ENCODE measurements at places on chromosomes 4 and X.

DNA sequence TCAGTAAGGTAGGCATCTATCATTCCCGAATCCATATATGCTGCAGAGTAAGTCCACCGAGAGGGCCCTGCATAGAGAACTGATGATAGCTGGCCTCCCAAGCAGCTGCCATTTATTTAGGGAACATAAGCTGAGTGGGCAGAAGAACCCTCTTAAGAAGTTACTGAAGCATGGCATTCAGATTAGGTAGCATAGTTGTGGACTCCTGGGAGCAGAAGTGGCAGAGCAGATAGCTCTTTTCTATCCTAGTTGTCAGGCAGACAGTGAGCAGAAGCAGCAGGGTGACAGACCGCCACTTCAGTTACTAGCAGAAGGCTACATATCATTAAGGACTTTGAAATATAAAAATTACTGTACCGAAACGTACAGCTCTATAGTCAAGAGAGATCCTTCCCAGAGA lies 454.7 kb downstream of the PPP4R3C start:
- no peak for DNase-seq

DNA sequence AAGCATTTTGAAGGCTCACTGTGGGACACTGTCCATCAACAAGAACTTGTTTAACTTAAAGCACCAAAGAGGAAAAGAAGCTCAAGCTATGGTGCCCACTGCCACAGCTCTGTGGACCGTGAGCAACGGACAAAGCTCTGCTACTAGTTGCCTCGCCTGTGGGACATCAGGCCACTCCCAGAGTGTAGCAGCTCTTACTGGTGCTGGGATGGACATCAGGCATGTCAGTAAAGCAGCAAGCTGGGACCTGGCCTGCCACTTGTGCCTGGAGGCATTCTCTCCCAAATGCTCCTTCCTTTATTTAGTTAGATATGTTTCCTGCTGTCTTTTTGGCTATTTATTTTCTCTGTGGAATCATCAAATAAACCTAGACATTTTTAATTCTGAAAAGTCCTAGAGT lies 46.7 kb downstream of the TMEM154 start:
- DNase-seq: no peak

- no peak for DNase-seq
These were observed 116.8 kb upstream of the ZCCHC13 start for GRCh38 chrX:74187211-74187610.

DNA sequence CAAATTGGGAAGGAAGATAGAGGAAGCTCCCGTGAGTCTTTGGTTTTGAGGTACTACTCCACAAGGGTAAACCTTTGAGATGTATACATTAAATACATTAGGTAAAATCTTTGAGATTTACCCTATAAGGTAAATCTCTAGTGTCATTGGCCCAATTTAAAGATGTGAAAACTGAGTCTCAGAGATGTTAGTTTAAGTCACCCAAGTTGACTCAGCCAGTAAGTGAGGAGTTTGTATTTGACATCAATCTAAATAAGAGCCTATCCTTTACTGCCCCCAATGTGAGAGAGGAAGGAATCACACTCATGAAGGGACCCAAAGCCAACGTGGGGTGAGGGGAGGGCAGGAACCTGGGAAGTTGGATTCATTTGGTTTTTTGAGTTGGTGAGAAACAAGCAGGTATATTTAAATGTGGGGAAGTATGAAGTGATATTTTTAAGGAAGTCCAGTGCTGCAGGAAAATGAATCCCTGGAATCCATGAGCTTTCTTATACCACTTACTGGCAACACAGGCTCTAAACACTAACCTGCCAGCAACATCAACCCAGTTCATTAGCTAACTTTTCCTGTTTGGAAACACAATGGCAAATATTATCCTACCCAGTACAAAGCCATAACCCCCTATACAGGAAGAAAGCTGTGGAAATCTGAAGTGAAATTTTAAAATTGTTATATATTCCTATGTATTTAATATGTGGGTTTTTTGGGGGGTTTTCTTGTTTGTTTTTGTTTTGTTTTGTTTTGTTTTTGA lies 55.3 kb downstream of the PALLD start:
- DNase-seq: no peak

DNA sequence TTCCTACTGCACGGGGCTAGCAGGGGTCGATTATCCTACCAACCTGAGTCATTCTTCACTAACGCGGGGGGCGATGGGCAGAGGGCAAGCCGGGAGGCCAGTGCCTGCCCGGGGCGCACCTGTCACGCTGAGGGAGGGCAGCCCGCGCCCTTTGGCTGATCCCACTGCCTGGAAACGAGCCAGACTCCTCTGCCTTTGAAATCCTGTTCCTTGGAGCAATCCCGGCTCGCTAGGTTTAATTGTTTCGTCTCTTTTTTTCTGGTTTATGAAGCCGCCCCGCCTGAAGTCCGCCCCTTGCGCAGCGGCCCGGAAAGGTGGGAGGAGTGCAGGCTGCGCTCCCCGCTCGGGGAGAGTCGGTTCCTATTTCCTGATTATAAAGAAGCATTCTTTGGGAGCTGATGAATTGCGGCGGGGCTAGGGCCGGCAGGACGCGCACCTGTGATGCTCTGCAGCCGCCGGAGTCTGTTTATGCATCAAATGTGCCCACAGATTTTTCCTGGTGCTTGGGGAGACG lies 484.2 kb downstream of the BCOR start:
- no peak for DNase-seq

DNA sequence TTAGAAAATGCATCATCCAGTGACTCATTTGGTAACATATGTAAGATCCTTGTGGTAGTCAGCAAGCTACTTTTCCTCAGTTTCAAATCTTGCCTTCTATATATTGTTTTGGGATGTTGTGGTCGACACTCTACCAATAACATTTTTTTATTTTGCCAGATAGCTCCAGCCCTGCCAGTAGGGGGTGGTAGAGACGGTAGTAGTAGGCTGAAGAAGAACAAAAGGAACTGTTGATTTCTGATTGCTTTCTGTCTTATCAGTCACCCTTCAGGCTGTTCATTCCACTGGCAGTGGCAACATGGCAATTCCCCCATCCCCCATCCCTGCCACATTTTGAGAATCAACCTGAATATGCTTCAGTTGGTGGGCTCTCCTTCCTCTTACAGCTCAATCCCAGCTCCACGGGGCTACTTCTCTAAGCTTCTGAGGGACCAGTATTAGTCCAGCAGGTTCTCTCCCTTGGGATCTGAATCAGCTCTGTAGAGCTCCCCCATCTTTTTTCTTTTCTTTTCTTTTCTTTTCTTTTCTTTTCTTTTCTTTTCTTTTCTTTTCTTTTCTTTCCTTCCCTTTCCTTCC lies 171.5 kb upstream of the VEGFC start:
- DNase-seq: no peak

DNA sequence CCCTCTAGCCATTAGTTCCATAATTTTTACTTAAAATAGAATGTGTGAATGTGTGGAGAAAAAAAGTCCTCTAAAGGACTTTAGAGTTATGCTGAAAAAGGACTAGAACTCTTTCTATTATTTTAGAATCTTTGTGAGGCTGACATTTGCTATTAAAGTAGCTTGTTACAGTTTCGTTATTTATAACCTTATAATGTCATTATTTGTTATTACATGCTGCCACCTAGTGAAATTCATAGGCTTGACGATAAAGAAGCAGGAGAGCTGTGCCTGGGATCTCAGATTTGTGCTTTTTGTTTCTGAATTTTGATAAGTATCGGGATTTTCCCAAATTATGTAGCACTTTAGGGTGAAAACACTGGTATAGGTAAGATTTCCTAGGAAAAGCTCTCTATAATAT lies 38.5 kb upstream of the TAPT1 start:
- DNase-seq: no peak

- no peak for DNase-seq
These were observed 8.6 kb upstream of the FGF5 start for GRCh38 chr4:80257851-80258250.

DNA sequence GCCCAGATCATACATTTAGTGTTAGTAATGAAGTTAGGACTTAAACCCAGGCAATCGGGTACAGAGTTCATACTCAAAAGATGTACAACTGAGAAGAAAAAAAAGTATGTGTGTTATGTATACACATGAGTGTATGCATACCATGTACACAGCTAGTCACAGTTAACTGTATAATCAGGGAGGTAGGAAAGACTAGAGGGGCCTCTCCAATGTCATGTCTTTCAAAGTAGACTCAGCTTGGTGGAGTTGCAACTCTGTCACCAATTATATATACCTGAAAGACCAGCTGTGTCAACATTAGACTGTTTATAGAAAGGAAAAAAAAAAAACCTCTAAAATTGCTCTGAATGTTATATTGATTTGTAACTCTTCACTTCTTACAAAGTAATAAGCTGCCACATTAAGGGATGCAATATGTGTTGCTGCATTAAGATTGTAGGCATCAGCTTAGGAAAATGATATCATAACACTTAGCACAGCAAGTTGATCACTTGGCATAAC lies 167.5 kb downstream of the DCTD start:
- no peak for DNase-seq

DNA sequence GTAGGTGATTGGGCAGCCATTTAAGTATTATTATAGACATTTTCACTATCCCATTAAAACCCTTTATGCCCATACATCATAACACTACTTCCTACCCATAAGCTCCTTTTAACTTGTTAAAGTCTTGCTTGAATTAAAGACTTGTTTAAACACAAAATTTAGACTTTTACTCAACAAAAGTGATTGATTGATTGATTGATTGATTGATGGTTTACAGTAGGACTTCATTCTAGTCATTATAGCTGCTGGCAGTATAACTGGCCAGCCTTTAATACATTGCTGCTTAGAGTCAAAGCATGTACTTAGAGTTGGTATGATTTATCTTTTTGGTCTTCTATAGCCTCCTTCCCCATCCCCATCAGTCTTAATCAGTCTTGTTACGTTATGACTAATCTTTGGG lies 16.3 kb downstream of the HPRT1 start:
- no peak for DNase-seq
